Stimulated activated CD4-positive, alpha-beta T cell treated with anti-CD3 and anti-CD28 coated beads, Interleukin-1b, Interleukin-23, amount 100 ng/mL, for 24 hours (primary cell): ENCODE measurements at places on chromosomes 4 and X.

DNA sequence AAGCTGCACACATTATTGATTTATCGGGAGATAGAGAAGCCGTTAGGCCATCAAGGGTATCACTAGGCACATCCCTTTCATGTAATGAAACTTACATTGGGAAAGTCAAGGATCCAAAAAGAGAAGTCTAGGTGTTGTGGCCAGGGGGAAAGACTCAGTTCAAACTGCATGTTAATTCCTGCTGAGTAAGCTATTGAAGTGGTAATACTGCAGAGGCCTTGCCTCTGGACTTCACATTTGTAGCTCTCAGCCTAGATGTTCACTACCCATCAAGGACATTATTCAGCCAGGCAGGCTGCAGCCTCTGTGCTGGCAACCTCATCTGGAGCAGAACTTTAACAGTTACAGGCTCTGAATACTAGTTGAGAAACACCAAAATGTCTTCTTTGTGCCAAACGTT, 2094.5 kb upstream of the AGA start:
- no peak for DNase-seq

DNA sequence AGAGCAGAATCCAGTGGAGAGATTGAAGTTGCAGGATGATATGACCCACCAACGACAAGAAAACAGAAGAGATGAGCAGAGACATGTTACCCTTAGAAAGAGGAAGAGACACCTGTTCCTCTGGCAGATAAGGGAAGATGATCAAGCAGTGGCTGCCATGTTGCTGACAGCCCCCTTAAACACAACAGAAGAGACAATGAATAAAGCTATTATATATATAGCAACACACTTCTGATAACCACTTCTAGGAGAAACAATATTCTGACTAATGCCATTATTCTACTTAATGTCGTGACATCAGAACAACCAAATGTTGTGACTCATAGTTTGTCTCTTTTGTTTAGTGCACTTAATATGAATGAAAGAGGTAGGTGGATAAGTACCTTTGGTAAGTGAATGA, 44.9 kb downstream of the SH3RF1 start:
- DNase-seq: no peak

DNA sequence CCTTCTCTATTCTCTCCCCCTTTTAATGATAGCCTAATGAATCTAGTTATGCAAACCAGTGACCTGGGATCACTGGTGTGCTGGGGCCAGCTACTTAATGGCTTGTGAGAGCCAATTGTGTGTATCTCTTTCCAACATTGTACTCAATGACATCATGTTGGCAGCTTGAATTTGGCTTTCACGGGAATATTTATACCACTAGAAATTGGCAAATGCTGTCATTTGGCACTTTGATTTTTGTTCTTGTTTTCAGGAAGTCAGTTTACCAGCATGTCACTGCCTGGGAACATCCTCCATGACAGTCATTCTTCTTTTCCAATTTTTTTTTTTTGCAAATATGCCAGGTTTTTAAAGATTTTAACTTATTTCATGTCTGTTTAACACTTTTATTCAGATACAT, 1685.3 kb downstream of the STIM2 start:
- DNase-seq: no peak

GRCh38 chrX:672931-673330, 42.3 kb downstream of the SHOX start:
- no peak for DNase-seq
